ENCODE measurements at places on chromosomes 3 and 15.

DNA sequence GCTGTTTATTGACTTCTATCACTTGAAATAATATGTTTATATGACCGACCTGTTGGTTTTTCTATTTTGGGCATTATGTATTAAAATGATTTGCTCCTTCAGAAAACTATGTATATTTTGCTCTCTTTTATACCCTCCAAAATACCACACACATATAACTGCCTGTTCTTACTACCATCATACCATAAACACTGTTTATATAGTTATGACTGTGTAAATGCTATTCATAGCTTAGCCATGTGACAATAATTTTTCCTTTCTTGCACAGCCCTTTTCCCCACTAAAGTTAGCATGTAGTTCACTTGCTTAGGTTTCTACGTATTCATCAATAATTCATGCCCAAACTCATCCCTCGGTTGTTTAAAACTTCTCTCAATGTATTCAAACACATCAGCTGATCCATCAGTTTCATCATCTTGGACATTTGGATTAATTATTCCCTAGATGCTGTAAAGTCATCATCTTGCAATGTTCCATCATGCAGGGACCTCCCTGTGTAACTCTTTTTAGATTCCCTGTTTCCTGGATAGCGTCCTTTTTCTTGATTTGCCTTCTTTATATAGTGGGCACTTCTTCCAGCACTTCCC lies 8.2 kb upstream of the RYK start:
- DNase-seq = no peak

DNA sequence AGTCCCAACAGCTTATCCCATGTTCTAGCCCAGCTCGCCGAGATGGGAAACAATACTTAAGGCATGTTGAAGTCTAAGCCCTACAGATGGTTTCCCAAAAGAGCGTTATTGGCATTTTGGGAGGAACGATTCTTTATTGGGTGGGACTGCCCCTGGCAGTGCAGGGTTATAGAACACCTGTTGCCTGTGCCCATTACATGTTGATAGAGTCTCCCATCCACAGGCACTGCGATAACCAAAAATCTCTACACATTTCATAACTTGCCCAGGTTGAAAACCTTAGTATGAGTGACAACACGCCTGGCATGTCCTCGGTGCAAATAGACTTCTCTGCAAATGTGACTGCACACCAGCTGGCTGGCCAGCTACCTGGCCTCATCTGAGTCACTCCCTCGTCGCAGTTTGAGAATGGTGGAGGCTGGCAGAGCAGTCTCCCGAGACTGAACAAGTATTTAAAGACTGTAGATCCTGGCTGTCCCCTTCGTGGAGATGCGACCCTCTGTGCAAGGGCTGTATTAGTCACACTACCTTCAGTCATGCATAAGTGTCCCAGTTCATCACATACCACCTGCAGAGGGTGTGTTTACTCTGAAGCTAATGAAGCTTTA lies 18.7 kb downstream of the ZNF80 start:
- no peak for DNase-seq

GRCh38 chr3:128808672-128809071 lies 70.7 kb upstream of the ACAD9 start:
- DNase-seq = no peak

GRCh38 chr3:194281766-194282165 lies 69.4 kb downstream of the CPN2 start:
- DNase-seq = no peak

DNA sequence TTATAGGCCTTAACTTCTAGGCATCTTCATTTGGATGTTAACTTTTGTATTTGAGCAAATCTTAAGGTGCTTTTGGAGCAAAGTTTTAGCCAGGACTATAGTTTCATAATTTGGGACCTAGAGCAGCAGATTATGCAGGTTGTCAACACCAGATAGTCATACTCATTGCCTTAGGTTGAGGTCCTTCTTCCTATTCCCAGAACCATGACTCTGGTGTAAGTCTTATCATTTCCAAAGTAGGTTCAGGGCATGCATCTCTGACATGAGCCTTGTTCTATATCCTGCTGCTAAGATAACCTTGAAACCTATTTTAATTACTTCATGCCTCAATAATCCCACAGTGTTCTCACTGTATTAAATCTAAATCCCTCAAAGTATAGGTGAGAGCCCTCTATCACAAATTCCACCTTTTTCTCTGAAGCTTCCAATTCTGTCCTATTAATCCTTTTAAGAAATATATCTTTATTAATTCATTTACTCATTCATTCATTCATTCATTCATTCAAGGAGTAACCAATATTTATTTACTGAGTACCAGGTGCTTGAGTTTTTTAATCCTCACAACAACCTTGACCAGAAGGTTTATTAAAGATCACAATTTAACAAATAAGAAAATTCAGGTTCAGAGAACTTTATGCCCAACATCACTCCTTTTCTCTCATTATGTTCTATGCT lies 2.7 kb upstream of the FNDC3B start:
- no peak for DNase-seq

DNA sequence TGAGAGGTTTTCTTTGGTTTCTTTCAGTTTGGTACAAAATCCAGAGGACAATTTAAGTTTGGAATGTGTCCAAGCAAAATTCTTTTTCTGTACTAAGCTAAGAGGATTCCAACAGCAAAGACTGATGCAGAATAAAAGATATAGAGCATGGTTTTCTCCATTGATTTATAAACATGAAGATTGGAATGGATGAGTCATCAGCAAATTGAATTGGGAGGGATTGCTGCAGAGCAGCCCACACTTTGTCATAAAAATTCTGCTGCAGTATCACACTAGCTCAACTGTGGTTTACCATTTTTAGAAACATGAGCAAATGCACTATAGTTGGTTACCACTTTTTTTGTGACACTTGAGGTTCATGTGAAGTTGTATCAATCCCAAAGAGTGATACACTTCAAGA lies 16.1 kb upstream of the LARP6 start:
- no peak for DNase-seq

- DNase-seq = no peak
These were observed 109.0 kb downstream of the VGLL4 start for GRCh38 chr3:11534793-11535101.

Measured in stimulated activated CD4-positive, alpha-beta T cell treated with anti-CD3 and anti-CD28 coated beads, Interleukin-12 subunit alpha, Interleukin-12 subunit beta, amount 100 ng/mL, for 48 hours (primary cell).